ENCODE measurements at places on chromosomes 3 and 15.

DNA sequence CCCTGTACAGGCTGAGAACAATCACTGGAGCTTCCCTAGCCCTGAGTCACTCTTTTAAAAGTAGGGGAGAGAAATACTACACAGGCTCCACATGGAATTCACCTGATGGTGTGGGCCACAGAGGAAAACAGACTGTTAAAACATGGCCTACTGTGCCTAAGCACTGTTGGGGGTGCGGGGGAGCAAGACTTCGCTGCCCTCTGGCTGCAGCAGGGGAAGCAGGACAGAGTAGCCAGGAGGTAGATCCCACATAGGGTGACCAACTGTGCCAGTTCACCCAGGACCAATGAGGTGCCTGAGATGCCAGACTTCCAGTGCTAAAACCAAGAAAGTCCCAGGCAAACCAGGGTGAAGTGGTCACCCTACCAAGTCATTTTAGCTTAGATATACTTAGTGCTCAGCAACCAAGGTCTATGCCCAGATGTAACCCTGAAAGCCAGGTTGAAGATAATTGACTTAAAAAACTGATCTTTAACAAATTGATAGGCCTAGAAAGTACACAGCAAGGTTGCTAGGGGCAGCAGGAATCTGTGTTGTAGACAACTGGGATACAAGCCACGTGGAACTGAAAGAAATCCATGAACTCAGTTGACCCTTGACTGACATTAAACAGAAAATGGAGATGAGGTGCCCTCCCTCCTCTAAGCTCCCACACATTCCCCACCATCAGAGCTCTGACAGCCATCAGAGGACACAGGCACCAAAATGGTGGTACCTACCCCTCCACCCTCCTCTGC, 344.2 kb upstream of the PPP2R3A start:
- no peak for DNase-seq

- no peak for DNase-seq
These were observed 12.4 kb downstream of the USP4 start for GRCh38 chr3:49327485-49327884.

- no peak for DNase-seq
These were observed 933.9 kb downstream of the NSUN3 start for GRCh38 chr3:94996743-94997142.

DNA sequence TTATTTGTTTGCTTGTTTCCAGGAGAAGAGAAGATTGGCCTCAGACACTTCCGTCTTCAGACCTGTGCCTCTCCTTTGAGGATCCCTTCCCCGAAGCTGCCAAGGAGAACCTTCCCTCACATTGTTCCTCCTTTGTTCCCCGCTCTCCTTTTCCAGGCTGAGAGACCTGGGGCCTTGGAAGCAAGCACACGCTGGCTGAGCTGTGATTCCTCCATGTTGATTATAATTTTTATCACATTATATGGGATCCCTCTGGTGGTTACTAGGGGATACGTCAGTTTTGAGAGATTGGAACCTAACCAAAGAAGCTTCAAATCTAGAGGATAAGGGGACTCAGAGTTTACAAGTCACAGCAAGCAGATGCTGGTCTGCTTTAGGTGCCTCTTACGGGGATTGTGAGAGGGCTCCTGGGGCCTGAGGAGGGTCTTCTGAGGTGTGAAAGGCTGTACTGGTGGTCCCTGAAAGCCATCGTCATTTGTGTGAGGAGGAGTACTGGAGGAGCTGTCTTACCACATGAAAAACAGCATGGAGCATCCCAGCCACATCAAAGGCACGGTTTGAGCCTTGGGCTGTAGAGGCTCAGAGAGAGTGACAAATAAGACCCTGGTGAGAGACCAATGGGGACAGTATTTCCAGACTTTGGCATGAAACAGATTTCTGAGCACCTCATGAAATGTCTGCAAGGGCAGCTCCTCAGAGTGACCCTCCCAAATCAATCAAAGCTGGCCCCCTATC, 760.1 kb upstream of the CFAP20DC start:
- DNase-seq, result peak; percentile 33

All from natural killer cell (primary cell).